Activated effector memory CD4-positive, alpha-beta T cell treated with Interleukin-2 at 50 U/mL for 16 hours (primary cell): ENCODE measurements at places on chromosomes 2 and 18.

DNA sequence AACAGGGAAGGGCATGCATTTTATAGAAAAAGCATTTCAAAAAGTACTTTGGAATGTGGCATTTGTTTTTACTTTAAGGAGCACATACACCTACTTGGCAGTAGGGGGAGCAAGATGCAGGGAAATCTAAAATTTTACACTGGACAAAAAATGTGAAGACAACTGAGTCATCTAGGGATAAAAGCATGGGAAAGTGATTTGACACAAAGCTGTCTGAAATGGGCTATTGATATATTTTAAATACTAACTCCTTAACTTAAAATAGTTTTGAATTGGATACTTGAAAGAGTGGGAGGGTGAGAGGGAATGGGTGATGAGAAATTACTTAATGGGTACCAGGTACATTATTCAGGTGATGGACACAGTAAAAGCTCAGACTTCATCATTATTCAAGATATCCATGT lies 15.8 kb downstream of the TMEM200C start:
- no peak for DNase-seq

- DNase-seq = no peak
Measured at GRCh38 chr2:47864566-47864965, 41.7 kb downstream of the FBXO11 start.

DNA sequence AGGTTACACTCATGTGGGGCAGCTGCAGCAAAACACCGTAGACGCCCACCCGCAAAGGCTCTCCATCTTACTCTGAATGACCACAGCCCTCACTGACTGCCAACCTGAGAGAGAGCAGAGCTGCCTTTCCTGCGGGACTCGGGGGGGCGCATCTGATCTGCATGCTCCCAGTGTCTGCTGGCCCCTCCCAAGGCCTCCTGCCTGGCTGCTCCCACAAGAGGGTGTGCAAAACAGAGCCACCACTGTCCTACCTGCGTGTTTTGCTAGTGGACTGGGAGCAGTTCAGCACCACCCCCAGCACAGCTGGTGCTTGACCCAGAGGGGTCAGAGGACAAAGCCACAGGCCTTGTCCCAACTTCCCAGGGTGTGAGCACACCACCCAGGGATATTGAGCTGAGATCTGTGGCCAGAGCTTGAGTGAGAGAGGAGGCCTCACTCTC lies 76.4 kb downstream of the MYO3B start:
- no peak for DNase-seq

DNA sequence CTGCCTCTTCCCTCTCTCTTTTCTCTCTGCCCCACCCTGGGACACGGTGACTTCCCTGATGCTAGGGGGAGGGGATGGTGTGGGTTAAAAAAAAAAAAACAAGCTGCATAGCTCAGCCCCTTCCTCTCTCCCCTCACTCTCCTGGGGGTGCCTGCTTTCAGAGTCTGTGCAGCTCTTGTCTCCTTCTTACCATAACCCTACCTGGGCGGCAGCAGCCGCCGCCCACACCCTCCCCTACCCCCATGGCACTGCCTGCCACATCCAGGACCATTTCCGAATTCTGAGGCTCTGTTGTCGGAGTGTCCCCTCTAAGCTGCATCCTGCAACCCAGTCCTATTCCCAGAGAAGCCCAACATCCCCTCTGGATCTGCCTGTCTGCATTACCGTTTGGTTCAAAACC lies 16.0 kb downstream of the TTC32 start:
- no peak for DNase-seq

DNA sequence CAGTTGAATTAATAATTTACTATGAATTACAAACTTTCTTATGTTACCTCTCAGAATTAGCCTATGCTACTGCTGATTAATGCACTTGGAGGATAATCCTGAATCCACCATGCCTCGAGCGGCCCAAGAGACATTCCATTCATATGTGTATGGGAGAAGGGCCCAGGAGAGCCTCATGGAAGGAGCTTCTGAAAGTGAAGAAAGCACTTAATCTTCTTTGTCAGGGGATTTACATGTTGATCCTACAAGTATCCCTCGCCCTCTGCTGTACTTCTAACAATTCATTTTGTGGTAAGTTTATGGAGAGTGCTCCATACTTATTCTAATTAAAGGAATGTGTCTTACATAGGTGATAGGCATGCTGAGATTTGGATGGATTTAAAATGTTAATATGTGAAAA lies 1189.1 kb upstream of the NXPH2 start:
- DNase-seq = no peak

DNA sequence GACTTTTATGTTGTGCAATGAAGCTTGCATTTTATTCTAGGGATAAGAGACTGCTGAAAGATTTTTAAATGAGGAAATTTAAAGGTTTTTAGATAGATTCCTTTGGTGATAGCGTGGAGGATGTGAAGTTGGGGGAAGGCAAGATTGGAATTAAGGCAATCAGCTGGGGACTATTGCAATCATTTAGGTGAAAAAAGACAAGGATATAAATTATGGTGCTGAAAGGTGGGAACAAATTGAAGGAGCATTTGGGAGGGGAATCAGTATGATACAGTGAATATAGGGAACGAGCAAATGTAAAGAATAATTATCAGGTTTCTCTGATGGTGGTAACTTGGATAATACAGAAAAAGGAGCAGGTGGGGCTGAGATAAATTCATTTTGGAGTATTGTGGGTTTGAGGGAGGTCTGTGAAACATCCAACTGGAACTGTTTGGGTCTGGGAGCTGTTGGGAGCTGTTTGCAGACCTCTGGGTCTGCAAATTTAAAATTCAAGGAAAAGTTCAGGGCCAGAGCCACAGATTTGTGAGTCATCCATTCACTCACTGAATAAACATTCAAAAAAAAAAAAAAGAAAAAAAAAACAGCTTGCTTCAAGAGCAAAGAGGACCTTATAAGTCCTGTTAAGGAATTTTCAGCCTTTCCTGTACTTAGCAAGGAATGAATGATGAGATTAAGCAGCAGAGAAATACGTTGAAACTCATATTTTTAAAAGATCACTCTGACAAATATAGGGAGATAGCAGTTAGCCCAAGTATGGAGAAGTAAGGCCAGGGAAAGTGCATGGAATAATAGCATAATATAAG lies 257.5 kb upstream of the FN1 start:
- DNase-seq = no peak

- no peak for DNase-seq
Measured at GRCh38 chr2:2743164-2743571, 412.1 kb upstream of the MYT1L start.

DNA sequence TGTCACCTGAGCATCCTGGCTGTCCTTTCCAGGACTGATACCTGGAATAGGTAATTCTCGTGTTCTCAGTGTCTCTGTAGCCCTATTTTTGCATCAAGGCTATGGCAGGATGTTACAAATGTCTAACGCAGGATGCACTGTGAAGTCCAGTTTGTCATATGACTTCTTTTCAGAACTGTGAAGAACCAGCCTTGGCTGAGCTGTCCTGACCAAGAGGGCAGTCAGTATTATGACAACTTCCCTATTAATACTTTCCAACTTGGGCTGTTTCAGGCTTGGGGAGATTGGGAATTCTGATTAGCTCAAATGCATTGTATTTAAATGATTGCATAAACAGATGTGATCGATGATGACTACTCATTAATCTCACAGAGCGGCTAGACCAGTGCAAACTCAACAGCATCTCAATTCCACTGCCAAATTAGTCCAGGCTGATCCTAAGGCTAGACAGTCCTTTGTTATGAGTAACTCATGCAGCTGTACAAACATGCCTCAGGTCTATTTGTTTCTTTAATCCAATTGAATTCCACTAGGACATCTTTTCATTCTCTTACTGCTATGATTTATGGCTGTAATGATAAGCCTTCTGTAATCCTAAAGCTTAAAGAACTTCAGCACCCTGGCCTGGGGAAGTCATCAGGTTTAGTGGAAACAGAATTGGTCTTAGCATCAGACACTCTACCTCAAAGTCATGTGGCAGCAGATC lies 331.6 kb downstream of the KCNS3 start:
- DNase-seq = no peak

- no peak for DNase-seq
Measured at GRCh38 chr18:24231773-24232735, 93.2 kb downstream of the CABYR start.

DNA sequence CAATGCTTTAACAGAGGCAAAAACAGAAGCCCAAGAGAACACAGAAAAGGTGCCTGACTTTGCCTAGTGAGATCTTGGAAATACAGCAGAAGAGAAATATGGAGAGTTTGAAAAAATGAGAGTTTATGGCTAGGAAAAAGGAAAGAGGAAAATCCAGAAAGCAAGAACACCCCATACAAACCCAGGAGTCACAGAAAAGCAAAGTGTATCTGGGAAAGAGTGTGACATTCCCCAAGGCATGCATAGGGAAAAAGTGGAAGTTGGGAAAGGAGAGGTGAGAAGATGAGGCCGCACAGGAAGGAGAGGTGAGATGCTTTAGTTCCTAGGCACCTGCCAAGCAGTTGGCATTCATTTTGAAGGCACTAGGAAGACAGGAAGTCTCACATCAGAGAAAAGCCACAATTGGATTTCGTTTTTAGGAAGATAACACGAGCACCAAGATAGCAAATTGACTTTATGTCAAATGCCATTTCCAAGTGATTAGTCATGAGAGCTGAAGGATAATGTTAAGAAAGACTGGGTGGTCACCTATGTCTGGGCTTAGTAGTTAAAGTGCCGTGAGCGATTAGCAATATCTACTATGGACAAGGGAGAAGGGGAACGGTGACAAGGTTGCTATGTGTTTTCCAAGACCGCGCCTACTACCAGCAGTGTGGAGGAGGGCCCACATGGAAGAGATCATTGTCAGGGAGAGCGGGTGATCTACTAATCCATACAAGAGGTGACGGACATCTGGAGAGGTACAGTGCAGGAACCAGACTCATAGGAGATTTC lies 224.1 kb upstream of the PARD3B start:
- DNase-seq = no peak

- DNase-seq = peak; percentile 7
Measured at GRCh38 chr18:58195278-58195765, 151.3 kb downstream of the NEDD4L start.

GRCh38 chr2:181594322-181594721 lies 62.6 kb downstream of the CERKL start:
- DNase-seq = no peak

DNA sequence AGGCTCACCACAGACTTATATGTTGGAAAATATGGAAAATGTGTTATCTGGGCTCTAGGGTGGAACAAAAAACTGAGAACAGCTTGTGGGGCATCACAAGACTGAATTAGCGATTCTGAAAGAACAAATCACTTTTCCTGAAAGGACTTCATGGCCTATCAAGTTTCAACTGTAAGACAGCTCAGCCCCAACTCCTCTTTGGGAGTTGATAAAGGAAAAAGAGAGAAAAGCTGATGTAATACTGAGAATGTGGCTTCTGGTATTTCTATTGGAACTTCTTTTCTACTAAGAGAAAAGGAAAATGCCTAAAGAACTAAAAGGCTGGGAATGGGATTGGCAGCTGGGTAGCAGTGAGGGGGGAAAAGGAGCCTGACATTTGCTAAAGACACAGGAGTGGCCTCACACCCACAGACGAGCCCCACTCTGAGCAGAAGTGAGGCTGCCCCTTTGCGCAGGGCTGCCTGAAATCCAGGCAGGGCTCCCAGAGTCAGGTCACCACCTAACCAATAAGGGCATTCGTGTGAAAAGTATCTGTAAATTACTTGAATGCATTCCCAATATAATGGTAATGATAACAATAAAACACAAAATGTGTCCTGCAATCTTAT lies 75.6 kb downstream of the LRP2 start:
- no peak for DNase-seq

GRCh38 chr2:208046686-208047085 lies 21.4 kb upstream of the PLEKHM3 start:
- DNase-seq = no peak

GRCh38 chr18:59249199-59249774 lies 24.0 kb downstream of the RAX start:
- DNase-seq = no peak

GRCh38 chr2:222703886-222704285 lies 32.4 kb downstream of the MOGAT1 start:
- DNase-seq = no peak

DNA sequence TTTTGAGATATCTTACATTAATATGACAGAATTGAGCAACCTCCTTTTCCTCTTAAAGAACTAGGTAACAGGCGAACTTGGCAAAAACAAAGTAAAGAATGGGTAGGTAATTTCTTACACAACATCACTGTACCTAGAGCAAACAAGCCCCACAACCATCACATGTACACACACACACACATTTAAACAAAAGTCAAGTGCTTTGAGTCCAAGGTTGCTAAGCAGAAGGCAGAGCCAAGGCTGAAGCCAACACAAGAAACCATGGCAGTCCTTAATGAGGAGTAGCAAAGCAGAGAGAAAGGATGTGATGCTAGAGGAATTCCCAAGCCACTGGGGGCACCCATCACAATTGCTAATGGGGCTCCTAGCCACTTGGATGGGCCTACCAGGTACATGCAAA lies 164.1 kb downstream of the PAX3 start:
- DNase-seq = no peak

GRCh38 chr2:219498280-219499057 lies at the start of gene GMPPA:
TSS of gene GMPPA (plus strand) at chr2:219498891. CDS start at chr2:219499976, 1,085 bp downstream.
- peak; percentile 90 for DNase-seq

- DNase-seq = no peak
Measured at GRCh38 chr18:68394705-68395104, 320.2 kb downstream of the TMX3 start.

DNA sequence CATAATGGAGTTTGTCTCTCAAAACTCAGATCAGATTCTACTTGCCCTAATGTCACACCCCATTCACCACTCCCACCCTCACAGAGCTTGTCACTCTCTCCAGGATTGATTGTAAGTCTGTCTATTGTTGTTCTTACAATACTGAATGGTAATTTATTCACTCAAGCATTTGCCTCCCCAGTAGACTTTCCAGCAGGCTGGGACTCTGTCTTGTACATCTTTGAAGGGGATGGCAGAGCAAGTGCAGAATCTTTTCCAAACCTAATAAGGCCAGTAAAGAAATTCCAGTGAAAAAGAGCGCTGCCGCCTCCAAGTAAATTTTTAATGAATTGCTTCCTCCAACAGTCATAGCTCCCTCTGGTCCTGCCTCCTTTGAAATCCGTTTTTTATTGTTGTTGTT lies 56.9 kb downstream of the RBM43 start:
- no peak for DNase-seq

GRCh38 chr2:199085261-199085660 lies 372.5 kb downstream of the SATB2 start:
- no peak for DNase-seq

DNA sequence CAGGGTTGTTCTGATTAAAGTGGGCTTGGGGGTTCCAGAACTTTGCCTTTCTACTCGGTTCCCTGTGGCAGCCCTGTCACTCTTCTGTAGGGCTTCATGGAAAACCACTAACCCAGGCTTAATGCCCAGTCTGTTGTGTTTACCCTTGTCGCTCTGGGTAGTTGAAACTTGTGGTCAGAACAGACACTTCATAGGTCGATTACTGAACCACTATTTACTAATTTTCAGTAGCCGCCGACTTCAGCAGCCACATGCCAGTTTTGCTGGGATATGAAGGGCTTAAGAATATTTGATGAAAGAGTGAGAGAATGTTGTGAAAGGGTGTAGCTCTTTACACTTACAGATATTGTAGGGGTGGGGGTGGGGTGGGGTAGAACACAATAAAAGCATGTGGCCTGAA lies 362.3 kb downstream of the RND3 start:
- no peak for DNase-seq

GRCh38 chr2:174595891-174596397 lies 1.7 kb downstream of the WIPF1 start:
- DNase-seq = no peak
